ENCODE measurements at places on chromosomes 11 and 22.

DNA sequence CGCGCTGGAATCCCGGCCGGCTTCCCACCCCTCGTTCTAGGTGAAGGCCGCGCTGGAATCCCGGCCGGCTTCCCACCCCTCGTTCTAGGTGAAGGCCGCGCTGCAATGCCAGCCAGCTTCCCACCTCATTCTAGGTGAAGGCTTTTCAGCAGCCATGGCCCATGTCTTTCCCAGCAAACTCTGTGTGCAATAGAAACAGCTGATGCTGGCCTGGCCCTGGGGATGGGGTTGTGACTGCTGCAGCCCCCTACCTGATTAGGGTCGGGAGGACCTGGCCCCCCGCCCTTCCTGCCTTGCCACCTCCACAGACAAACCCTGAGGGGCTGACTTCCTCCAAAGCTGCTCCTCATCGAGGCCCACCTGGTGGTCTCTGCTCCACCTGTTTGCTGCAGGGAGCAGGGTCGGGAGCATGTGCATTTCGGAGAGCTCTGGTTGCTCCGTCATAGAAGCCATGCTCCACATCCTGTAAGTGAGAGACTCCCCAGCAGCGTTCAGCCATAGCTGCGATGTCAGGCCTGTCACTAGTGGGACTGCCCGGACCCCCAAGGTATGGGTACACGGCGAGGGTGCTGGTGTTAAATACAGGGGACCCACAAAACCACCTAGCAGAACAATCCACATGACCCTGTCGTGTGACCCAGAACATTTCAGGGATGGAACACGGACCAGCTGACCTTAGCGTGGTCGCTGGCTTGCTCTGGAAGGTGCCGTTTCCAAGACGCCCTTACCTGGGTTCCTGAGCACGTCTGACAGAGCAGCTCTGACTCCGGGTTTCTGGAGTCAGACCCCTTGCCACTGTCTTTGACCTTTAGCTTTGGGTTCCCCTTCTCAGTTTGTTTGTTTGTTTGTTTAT lies 3.3 kb downstream of the ZBED4 start:
- DNase-seq, result no peak

GRCh38 chr11:104028476-104029263 lies 7.8 kb upstream of the DDI1 start:
- DNase-seq, result no peak

GRCh38 chr11:117316197-117316961 lies at the start of gene BACE1:
BACE1 (minus strand) TSS chr11:117316256; CDS start chr11:117315795, 461 bp downstream.
- no peak for DNase-seq

DNA sequence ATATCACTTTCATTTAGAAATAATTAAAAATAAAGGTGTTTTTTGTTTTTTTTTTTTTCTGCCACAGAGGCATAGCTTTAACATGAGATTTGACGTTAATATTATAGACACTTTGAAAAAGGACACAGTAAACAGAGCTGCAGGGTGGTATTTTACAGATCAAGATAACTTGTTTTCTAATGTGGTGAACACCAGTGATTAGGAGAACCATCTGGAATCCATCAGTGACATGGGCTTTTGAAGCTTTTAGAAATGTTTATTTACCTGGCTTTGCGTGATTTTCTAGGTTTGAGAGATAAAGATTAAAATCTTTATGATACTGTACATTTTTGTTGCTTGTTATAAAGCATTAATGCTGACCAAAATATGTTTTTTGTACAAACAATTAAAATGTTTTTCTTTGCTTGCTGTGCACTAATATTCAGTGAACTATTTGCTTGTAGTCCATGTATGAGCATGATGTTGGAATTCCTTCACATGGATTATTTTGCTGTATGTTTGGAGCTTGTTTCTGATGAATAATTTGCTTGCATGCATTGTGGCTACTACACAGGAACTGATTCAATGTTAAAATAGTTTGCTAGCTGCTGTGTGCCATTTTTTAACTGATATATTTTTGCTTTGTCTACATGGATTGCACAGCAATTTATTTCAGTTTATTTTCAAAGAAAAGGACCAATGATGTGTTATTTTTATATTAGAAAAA lies 352.1 kb upstream of the NARS2 start:
- no peak for DNase-seq

- DNase-seq, result no peak
These were observed 125.9 kb downstream of the TEAD1 start for GRCh38 chr11:12800032-12800671.

GRCh38 chr22:38017272-38017920 lies 33.0 kb upstream of the SOX10 start:
- DNase-seq, result no peak

GRCh38 chr11:109123816-109124787 lies 297.9 kb upstream of the C11orf87 start:
- DNase-seq, result no peak

DNA sequence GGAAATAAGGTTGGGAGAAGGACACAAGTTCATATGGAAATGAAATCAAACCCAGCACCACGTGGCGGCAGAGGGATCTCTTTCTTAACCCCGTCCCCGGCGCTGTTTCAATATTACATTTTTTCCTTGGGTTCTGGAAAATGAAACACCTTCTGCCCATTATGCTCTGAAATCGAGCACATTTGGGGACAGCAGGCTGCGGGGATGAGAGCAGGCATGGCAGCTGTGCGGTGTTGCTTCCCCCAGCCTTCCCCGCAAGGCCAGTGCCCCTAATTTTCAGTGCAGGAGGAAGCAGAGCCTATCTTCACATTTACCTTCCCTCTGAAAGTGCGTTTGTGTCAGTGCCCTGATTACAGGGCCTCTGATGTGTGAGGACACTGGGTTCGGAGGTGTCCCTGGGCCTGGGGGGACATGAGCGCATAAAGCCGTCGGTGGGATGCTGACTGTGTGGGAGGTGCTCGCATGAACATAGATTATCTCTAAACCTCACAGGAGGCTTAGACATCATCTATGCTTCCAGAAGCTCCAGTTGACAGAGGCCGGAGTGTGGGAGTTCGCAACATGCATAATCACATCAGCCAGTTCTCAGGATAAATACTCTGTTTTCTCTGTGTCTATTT lies 921.3 kb downstream of the BRD1 start:
- DNase-seq, result no peak

- DNase-seq, result no peak
These were observed 7.0 kb downstream of the SERHL2 start for GRCh38 chr22:42560781-42561180.

GRCh38 chr11:12301379-12301778 lies 76.0 kb upstream of the PARVA start:
- DNase-seq, result no peak

- no peak for DNase-seq
These were observed 45.3 kb downstream of the ZBTB44 start for GRCh38 chr11:130269326-130269943.

- no peak for DNase-seq
These were observed 4.0 kb downstream of the RPS13 start for GRCh38 chr11:17073370-17074027.

DNA sequence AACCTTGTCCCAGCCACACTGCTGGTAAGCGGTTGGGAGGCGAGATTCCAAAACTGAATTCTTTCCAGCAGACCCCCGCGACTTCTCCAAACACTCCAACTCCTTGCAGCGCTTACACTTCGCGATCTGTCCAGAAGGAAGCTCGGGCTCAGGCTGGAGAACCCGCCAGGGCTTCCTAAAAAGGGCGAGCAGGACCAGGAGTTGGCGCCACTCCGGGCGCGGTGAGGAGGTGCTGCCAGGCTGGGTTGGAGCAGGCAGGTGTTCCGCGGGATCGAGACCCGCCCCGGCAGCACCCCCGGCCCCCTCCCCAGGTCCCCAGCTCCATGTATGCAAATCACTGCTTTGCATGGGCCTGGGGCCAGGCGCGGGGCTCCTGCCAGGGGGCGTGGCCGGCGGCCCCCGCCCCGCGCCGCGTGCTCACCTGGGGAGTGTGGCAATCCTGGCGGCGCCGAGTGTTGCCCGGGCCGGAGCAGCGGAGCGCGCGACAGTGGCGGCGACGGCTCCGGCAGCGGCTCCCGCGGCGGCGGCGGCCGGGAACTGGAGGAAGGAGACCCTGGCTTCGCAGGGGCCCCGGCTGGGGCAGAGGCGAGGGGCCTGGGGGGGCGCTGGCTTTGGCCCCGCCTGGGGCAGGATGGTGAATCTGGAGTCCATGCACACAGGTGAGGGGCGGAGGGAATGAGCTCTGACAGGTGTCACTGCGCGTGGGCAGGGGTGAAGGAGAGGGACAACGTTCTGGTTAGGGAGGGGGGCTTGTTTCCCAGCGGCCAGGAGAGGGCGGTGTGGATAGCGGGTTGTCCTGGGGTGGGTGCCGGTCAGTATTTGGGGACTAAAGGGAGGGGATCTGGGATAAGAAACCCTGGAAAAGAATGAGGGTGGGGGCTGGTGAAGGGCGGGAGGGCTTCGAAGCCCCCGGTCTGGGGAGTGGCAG lies at the start of gene POU2F3:
TSS of gene POU2F3 (plus strand) at position 428 of the 928 bp plus-strand sequence. CDS start at position 632, 204 bp downstream.
- DNase-seq, result no peak

DNA sequence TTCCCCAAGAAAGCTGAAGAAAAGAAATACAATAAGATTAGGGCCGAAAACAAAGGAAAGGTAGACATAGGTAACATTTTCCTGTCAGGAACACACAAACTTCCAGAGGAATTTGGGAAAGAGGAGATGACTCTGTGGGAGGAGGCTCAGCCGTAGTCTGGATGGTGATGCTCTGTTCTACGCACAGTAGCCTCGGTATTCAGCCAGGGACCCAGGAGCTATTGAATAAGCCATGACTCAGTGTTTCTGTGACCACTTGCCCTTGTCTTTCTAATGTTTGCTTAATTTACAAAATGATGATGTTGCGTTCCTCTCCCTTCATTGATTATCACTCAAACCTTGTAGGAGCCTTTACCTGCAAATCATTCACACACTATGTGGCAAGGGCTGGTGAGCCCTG lies 745.0 kb downstream of the NTM start:
- DNase-seq, result no peak

DNA sequence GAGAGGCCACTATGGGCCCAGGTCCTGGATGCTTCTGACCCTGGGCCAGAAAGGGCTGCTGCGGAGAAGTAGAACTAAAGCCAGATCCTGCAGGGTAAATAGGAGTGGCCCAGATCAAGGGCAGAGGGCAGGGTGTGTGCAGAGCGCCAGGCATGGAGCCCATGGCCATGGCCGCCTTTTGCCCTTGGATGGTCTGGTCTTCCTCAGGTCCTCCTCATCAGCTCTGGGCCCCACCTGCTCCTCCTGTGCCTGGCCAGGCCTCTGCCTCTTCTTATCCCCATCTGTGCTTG lies 277.6 kb downstream of the BRD1 start:
- no peak for DNase-seq

DNA sequence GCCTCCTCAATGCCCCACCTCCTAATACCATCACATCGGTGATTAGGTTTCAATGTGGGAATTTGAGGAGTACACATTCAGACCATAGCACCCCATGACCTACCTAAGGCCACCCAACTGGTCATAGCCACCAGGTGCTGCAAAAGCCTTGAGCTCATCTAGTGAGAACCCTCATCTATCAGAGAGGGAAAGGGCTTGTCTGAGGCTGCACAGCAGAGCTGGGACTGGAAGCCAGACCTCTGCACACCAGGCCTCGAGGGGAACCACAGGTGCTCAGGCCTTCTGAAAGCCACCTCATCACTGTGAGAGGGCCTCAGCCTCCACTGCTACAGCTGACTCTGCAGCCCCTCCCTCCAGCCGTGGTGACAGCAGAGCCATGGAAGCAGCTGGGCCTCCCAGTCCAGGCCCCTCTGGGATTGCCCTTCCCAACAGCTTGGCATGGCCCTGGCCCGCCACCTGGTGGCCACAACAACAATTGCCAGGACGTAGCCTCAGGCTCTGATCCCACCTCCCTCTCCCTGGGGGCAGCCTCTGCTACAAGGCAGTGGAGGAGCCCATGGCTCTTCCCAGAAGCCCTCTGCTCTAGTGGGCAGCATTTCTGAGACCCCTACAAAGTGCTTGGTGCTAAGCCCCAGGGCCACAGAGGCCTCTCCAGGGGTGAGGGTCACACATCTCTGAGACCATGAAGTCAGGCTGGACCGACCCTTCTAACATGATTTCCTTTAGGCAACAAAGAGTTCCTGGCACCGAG lies 41.0 kb upstream of the PRDM11 start:
- peak; percentile 30 for DNase-seq
